ENCODE measurements at places on chromosomes 3 and 15.

DNA sequence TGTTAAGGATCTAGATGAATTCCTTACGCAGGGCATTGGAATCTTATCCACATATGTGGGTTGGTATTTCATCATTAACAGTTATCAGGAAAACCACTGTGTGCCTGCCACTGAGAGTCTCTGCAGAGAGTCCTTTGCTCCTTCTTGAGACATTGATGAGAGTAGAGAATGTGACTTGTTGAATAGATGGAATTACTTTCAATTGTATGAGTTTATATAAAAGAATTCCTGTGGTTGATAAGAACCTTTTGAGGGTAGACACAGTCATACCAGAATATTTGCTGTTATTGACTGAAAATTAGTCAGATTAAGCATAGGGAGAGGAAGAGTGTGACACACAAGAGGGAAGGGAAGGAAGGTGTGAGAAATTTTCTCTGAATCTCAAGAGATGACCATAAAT lies 30.8 kb downstream of the ARHGEF26 start:
- no peak for DNase-seq

DNA sequence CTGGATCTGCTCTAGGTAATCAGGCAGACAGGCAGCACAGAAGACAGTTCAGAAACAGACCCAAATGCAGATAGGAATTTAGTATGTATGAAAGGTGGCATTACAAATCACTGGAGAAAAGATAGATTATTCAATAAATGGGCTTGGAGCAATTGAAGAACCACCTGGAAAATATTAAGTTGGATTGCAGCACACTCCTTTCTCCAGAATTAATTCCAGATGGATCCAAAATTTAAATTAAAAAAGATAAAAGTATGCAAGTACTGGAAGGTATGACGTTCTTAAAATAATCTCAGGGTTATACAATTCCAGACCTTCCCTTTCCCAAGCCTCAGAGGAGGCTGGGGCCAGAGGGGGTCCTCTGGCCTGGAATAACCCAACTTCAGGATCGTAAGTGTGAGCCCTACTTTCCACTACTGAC lies 32.5 kb downstream of the HRH1 start:
- DNase-seq, result no peak

DNA sequence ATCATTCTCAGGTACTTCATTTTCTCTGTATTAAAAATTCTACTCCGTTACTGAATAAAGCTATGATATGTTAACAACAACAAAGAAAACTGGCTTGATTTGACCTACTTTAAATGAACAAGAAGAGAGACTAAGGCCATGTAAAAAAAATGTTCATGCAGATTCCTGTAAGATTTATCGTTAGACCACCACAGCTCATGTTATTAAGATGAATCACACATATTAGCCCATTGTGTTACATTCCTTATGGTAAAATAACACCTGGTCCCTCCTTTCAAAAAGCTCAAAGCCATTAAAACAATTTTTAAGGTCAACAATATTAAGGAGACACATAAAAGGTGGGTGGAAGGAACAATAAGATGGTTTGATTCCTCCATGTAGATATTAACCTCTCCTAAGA lies 6.3 kb downstream of the THOC7 start:
- no peak for DNase-seq

DNA sequence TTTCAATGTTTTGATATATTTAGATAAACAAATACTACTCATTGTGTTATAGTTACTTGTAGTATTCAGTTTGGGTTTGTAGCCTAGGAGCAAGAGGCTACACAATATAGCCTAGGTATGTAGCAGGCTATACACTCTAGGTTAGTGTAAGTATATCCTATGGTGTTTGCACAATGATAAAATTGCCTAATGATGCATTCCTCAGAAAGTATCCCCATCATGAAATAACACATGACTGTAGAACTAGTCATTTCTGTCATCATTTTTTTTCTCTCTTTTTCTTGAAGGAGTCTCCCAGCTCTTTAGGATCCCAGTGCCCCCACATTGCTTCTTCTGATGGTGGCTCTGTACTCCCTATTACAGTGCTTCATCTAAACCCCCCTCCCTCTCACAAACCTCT lies 157.7 kb upstream of the CADPS start:
- DNase-seq, result no peak

GRCh38 chr3:30342318-30343060 lies 263.9 kb upstream of the TGFBR2 start:
- no peak for DNase-seq

- DNase-seq, result no peak
Observed at GRCh38 chr3:141877911-141878310, 1.5 kb downstream of the ATP1B3 start.

- no peak for DNase-seq
Observed at GRCh38 chr3:12984023-12984823, 89.0 kb downstream of the IQSEC1 start.

- no peak for DNase-seq
Observed at GRCh38 chr15:91710080-91710698, 143.3 kb upstream of the SLCO3A1 start.

DNA sequence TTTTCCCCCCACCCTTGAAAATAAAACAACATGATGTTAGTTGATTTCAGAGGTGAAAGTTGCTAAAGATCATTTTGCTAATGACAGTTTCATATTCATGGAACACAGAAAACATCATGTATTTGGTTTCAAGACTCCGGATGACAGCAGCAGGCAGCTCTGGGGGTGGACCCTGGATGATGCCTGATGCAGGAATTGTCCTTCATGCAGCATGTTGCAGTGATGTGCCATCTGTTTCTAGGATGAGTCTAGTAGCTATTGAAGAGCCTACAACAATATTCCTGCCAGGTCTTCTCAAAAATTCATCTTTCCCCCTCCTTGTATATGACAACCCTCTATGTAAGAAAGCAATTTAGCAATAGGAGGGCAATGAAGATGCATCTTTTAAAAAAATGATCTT lies 108.3 kb downstream of the SV2B start:
- no peak for DNase-seq

DNA sequence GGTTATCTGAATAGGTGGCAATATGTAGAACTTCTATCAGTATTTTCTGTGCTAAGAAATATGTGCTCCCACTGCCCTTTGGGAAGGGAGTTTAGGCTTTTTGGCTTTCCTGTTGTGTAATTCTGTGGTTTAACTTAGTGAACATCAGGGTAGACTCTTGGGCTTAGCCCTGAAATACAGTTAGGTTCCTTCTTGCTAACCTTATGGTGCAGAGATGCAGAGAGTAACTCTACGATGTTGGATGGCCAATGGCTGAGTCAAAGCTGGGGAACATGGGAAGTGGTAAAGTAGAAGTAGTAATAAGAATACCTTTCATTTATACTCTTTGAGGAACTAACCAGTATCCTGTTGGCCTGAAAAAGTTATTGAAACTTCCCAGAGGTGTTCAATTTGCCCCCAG lies 80.8 kb upstream of the IL12A start:
- DNase-seq, result no peak

DNA sequence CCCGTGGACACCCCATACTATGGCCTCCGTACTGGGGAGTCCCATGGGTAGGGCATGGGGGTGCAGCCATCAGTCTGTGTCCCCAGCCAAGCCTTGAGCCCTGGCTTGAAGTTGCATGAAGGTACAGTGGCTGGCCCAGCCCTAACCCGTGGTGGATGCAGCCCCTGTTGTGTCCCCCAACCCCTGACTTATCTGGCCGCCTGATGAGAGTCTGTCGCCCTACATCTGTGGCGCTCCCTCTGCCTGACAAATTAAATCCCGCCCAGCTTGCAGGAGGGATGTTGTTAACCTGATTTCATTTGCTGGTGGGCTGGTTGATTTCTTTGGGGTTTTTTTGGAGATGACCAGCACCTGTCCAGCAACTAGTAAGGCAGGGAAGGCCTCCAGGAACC lies 186.1 kb downstream of the APBA2 start:
- no peak for DNase-seq

- DNase-seq, result no peak
Observed at GRCh38 chr3:132488151-132488550, 70.8 kb downstream of the DNAJC13 start.

- DNase-seq, result no peak
Observed at GRCh38 chr15:48422401-48422800, 91.2 kb downstream of the DUT start.

DNA sequence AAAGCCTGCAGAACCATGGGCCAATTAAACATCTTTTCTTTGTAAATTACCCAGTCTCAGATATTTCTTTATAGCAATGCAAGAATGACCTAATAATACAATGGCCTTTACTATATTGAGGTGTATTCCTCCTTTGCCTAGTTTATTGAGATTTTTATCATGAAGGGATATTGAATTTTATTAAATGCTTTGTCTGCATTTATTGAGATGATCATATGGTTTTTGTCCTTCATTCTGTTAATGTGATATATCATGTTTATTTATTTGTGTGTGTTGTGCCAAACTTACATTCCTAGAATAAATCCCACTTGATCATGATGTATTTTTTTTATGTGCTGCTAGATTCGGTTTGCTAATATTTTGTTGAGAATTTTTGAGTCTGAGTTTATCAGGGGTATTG lies 36.2 kb downstream of the TOPAZ1 start:
- no peak for DNase-seq

GRCh38 chr15:56053046-56053400 lies 59.6 kb upstream of the NEDD4 start:
- DNase-seq, result no peak

- no peak for DNase-seq
Observed at GRCh38 chr3:160685144-160685766, 8.3 kb downstream of the ARL14 start.

- no peak for DNase-seq
Observed at GRCh38 chr3:3798631-3799113, 559 bp upstream of the LRRN1 start.

DNA sequence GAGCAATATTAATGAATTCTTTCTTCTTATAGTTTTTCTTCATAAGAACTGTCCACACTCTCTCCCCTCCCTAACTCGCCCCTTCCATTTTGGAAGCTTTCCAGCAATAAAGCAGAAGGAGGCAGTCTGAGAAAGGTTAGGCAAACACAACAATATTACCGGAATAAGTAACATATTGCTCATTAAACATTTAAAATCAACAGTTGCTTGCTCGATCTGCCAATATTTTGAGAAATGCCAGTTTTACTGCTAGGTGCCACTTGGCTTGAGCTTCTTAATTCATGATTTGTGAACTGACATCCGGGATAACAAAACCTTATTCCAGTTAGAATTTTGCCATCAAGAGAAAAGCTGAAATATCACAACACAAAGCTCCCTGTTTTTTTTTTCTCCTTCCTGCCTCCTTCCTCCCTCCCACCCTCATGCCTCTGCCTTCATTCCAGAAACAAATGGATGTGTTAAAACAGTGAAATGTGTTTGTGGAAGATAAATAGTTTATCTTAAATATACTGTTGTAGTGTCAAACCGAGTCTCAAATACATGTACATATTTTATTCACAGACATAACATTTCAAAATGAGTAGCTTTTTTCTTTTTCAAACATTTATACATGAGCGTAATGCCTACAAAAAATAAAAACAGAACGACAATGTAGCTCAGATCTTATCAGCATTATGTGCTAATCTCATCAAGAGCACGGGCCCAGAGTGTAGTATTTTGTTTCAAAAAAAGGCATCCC lies 253.7 kb downstream of the GAP43 start:
- DNase-seq, result no peak

DNA sequence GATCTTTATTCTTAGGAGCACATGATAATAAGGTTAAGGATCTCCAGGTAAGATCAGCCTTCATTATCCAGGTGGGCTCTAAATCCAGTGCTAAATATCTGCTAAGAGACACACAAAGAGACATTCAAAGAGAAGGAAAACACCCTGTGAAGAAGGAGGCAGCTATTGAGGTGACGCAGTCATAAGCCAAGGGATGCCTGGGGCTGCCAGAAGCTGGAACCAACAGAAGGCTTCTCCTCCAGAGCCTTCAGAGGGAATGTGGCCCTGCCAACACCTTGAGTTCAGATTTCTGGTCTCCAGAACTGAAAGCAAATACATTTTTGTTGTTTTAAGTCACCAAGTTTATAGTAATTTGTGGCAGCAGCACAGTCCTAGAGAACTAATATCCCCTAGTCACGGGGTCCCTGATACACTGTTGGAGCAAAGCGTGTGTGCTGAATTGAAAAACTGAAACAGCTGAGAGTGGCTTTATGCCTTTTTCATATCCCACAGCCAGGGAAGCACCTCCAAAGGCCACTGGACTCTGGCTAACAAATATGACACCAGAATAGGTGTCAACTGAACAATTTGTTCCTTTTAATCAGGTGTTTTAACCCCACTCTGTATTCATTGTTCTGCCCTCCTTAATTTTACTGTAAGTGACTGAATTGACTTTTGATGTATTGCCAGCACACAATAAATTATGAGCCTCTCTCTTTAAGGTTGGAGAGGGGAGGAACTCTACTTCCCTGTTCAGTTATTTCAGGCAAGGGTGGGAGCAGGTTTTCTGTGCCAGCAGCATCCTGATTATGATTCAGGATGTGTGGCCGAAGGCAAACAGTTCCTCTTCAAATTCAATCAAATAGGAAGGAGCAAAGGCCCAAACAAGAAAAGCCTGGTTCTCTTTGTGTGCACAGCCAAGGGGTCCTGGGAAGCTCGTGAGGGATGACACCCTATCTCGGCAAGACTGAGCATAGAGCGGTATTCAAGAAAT lies 151.8 kb upstream of the HES1 start:
- DNase-seq, result no peak

GRCh38 chr15:85116066-85116465 lies 134.4 kb downstream of the PDE8A start:
- DNase-seq, result no peak

GRCh38 chr3:131605916-131606315 lies 103.1 kb upstream of the MRPL3 start:
- no peak for DNase-seq

- no peak for DNase-seq
Observed at GRCh38 chr3:187992609-187993008, 161.3 kb upstream of the LPP start.

DNA sequence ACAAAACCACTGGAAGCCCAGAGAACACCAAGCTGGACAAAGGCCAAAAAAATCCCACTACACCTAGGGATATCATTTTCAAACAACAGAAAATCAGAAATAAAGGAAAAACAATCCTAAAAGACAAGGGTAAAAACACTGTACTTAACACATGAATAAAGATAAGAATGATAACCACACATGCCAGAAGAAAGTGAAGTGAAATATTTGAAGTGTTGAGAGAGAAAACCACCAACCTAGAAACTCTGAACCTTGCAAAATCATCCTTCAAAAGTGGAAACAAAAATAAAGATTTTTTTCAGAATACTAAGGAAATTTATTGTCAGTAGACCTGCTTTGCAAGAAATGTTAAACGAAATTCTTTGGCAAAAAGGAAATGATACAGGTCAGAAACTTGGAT lies 45.1 kb downstream of the KPNA1 start:
- DNase-seq, result no peak

DNA sequence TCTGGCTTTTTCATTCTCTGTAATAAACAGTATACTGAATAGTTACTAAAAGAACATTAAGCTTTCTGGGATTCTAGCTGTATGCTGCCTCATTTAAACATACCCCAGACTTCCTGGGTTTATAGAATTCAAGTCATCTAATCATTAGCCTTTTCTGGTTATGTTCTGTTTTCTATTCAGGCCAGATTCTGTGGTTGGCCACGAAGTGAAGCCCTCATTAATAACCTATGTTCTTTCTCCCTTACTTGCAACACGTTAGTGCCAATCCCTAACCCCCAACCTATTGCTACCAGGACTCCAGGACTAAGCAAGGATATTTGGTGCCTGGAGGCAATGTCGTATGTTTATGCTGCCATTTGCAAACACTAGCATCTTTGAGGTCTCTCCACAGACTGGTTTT lies 28.6 kb upstream of the MTMR10 start:
- DNase-seq, result no peak
